ENCODE measurements at places on chromosomes 3 and 15.

DNA sequence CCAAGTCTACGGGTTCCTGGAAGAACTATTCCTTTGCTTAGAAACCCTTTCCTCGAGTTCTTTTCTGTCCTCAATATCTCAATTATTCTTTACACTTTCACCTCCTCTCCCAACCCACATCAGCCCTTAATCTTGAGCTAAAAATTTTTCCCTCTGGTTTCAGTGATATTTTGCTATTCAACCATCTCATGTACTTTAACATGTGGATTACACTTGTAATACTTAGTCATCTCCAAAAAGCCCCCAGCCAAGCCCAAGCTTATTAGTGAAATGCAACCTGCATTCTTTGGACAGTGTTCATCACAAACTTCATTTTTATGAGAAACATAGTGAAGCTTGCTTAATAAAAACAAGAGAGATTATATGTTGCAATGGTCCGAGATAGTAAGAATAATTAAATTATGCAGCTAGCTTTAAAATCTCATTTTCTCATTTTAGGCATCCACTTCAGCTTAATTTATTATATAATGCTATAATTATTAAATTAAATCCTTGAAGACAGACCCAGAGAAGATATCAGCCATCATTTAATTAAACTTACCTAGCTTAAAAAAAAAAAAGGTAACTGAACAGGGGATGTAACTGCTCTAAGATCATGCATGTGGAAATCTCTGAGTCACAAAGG lies 534.5 kb upstream of the TBL1XR1 start:
- no peak for DNase-seq

DNA sequence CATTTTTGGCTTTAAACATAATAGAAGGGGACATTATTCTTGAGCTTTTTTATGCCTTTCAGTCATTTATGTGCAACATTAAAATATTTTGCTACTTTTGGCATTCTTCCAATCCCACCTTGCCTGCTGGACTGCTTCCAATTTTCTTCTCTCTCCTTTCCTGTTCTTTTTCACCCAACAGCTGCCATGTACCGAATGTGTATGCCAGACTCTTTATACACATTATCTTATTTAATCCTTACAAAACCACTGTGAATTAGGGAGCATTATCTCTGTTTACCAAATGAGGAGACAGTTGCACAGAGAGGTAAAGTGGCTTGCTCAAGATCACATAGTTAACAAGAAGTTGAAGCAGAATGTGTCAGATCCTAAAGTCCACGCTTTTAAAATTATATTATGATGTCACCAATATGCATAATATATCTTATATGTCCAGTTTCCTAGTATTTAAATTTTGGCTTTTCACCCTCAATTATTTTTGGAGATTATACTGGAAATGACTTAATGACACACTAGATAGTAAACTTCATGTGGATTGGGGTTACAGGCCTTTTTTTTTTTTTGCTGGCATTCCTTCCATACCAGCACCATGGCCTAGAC lies 231.5 kb downstream of the THRB start:
- no peak for DNase-seq

- DNase-seq, result no peak
Measured at GRCh38 chr3:170079536-170080165, 41.9 kb downstream of the GPR160 start.

DNA sequence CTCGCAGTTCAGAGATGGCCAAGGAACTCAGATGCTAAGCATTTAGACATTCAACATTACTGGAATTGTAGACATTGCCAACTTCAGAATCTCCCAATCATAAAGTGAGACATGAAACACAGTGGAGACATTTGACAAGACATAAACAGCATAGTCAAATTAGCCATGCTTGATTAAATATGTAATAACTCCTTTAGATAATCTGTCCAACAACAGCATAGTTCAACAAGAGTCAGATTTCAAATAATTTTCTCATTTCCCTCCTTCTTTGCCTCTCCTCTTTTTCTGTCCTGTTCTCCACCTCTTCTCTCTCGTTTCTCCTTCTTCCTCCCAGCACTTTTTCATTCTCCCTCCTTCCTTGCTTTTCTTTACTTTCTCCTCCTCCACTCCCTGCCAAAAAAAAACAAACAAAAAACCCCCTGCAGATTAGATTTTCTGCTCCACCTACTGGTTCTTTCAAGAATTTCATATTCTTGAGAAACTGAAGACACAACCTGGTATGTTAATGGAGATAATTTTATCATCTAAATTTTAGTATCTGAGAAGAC lies 20.2 kb downstream of the CPOX start:
- DNase-seq, result no peak

DNA sequence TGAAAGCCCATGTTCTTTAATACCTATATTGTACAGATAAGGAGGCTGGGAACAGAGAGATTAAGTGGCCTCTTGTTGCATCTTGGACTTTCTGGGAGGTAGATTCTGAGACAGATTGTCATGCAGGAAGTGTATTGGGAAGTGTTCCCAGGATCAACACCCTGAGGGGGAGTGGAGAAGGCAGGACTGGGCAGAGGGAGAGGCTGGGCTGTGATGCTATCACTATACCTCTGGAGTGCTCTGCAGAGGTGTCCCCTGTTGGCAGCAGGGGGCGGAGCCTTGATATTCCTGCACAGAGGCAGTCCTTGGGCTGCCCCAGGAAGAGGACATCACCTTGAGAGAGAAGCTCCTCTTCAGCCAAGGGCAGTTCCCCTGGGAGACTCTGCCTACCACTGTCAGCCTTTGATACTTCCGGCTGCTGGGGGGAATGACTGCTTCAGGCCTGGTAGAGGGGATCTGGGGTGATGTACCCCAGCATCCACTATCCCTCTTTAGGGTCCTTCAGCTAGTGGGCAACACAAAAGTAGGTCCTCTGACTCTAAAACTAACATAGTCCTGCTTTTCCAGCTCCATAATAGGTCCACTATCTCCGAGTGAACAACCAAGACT lies 97.4 kb upstream of the RNU6-1 start:
- no peak for DNase-seq

- DNase-seq, result no peak
Measured at GRCh38 chr3:106004137-106004681, 135.4 kb upstream of the CBLB start.

DNA sequence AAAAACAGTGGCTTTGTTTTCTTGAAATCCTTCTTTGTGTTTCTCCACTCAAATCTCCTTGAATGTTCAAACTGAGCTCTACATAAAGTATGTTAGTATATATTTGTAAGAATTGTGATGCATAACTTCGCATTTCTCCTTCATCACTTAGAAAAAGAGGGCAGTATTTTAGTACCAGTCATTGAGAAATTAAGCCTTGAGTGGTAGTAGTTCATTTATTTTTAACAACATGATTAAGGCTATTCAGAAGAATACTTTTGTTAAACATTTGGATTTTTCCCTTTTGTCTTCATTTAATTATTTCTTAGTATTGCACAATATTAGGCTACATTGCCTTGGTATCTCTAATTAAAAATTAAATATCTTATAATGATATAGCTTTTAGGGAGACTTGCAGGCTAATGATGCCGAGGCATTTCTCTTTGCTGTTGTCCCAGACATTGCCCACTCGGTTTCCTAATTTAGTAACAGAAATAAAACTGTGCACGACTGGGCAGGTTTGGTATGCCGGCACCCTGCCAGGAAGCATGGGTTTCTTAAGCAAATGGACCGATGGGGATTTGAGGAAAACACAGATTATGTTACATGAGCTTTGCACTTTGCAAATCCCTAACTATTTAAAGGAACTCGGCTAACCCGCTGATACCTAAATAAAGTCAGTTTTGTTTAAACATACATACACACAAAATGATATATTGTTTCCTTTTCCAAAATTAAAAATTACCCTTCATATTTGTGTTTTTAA lies 54.7 kb downstream of the LRRC28 start:
- no peak for DNase-seq

- no peak for DNase-seq
Measured at GRCh38 chr3:142963234-142963515, 299 bp downstream of the PAQR9 start.

DNA sequence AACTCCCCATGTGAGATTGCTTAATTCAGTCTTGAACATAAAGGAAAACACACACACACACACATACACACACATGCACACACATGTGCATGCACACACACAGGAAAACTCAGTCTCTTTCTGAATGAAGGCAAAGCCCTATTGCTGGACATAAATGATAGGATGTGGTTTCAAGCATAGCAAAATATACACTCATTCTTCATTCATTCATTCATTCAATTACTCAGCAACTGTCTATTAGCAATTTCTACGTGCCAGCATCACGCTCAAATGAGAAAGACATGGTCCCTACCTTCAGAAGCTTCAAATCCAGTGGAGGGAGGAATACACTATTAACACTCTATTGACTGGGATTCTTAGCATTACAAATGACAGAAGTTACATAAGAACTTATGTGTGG lies 41.8 kb upstream of the UBE2E2 start:
- no peak for DNase-seq

- no peak for DNase-seq
Measured at GRCh38 chr3:6770397-6770690, 90.6 kb upstream of the GRM7 start.

GRCh38 chr15:89799011-89799911 lies 15.4 kb downstream of the ANPEP start:
- no peak for DNase-seq

DNA sequence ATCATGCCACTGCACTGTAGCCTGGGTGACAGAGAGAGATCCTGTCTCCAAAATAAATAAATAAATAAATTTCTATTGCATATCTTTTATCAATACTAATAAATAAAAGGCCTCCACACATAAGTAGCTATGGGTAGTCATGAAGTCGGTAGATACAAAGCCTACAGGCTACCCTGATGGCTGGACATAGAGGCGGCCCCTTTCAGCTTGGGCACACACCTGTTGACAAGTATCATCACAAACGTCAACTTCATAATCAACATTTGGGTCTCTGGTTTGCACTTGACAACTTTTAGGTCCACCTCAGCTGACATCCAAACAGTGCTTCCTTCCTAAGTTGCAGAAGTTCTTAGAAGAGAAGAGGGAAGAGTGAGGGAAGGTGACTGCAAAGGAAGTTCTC lies 53.4 kb downstream of the ITGA11 start:
- no peak for DNase-seq

- peak; percentile 87 for DNase-seq
Measured at GRCh38 chr15:31478702-31479221, 152.1 kb downstream of the KLF13 start.

DNA sequence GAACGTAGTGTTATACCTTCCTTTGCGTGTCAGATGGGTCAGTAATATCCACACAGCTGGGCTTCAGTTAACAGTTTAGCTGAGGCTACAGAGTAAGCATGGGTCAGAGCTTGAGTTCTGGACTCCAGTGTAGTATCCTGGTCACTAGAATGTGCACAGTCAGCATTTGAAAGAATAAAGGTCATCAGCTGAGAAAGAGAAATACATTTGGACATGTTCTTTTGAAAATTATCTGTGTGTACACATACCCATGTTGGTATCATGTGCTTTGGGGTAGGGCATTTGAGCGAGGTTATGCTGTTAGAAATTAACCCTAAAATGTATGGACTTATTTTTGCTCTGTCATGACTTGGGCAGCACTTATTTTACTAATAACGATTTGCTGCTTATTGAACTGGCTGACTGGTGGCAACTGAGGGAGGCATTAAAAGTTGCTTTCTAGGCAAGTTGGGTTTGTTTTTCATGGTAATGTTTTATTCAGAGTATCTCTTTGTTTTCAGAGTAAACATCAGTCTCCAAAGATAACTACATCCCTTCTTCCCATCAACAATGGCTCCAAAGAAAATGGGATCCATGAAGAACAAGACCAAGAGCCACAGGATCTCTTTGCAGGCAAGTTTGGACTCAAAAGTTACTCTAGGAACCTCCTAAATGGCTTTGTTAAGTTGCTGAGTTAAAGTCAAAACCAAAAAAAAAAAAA lies 16.4 kb downstream of the SNX1 start:
- DNase-seq, result no peak

GRCh38 chr3:47324278-47324865 lies 41.6 kb downstream of the KLHL18 start:
- no peak for DNase-seq

- no peak for DNase-seq
Measured at GRCh38 chr15:63918317-63918672, 84.5 kb upstream of the HERC1 start.

- DNase-seq, result no peak
Measured at GRCh38 chr3:52891164-52891563, 6.2 kb downstream of the STIMATE start.

DNA sequence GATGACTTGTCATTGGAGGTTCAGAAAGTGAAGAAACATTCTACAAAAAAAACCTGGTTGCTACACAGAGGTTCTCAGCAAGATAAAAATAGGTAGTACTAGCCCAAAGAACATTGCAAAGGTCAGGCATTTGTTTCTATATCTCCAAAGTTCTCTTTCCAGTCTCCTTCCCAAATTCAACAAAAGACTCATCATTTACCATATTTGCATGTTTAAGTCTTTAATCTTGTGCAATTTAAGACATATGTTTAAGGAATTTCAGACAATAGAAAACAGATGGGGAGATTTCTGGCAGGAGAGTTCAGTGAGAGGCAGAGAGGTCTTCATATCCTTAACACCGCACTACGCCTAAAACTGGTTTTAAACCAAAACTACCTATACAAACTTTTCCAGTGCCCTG lies 173.8 kb upstream of the THBS1 start:
- no peak for DNase-seq

- no peak for DNase-seq
Measured at GRCh38 chr3:72161881-72162595, 377.1 kb upstream of the PROK2 start.

DNA sequence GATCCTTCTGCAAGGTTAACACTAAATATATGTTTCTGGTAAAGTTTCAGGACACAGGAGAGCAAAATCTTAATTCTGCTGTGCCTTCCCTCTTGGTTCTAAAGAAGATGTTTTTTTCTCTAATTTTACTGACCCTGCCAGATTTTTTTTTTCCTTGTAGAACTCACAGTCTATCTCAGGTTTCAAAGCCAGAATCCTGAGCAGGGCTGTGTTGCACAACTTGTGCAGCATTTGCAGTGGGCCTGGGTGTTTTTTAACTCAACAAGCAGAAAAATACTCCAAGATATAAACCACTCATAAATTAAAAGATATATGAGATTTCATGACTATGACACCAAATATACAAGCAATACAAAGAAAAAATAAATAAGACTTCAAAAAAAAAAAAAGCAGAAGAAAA lies 40.2 kb upstream of the ARF4 start:
- DNase-seq, result no peak

DNA sequence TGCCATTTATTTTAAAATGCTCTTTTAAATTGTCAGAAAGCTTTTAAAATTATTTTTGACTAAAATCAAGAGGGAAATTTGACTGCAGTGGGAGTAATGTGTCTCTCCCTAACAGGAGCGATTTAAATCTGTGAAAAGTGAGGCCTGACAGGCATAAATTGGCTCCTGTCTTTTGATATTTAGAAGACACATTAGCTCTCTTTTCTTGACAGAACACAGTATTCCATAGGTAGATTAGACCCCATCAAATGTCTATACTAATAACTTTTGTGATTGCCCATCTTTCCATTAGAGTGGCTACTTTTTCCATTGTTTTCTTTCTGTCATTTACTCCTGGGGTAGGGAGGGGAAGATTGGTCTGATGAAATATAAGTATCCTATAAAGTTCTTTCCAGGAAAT lies 866.3 kb downstream of the ROBO1 start:
- DNase-seq, result no peak

All from vagina (tissue), 2 donors.